ENCODE measurements at places on chromosomes 12 and 14.

DNA sequence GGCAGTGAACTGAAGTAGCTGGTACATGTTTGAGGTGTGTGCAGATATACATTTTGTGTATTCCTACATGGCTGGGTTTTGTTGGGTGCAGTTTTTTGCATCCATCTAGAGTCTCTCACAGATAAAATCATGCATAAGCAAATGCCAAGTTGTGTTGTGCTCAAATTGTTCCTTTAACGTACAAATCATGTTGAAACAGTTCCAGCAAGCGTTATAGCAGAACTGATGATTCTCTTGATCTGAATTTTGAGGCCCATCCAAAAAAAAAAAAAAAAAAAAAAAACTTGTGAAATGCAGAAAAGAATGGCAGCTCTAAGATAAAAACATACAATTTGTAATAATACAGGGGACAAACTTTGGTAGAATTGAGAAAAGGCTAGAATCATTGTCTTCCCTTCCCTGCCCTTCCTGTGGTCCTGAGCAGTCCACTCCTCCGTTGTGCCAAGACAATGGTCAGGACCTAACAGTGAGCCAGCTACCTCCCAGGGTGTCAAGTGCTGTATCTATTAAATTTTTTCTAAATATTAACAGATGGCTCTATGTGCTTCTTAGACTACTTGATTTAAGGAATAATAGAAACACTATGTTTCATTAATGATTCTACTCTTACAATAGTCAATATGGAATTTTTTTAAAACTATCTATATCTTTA lies 122.1 kb downstream of the PLEKHA5 start:
- ATAC-seq = no peak

DNA sequence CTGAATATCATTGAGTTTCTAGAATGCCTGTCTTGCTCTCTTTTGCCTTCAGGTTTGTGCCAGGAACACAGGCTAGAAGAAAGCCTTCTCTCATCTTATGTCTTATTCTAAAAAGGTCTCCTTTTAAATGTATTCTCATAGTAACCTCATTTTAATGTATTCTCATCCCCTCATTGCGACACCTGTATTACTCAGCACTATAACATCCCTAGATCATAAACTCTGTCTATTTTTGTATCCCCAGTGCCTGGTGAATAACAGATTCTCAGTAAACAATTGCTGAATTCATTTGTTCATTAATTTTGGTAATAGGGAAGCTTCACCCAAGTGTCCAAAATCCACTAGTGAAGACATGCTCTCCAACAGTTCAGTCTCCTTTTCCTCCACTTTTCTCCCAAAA lies 8.8 kb upstream of the LRRK2 start:
- no peak for ATAC-seq

DNA sequence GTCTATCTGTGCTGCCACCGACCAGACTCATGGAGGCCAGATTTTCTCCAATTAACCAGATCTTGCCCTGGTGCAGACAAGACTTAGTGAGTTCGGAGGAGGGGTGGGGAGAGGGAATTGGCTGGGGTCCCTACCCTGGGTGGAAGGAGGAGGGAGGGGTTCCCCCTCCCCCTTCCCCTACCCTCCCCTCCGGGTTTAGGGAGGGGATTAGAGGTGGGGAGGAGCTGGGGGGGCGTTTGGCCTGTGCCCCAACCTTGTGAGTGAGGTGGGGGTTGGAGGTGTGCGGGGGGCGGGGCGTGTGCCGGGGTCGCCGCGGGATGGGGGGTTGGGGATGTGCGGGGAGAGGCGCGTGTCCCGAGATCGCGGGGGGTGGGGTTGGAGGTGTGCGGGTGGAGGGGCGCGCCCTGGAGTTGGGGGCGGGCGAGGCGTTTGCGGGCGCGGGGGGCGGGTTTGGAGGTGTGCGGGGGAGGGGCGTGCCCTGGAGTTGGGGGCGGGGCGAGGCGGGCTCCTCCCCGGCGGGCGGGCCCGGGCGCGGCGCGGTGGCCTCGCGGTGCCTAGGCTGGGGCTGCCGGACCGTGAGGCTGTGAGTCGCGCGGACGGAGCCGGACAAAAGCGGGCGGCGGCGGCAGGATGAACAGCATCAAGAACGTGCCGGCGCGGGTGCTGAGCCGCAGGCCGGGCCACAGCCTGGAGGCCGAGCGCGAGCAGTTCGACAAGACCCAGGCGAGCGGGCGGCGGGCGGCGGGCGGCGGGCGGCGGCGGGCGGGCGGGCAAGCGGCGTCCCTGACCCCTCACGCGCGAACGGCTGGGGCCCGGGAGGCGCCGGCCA lies at the start of gene HIP1R:
Gene HIP1R (plus strand): TSS at position 537 of the 829 bp plus-strand sequence. CDS start 94 bp downstream, at position 631.
- peak; percentile 28 for ATAC-seq

- ATAC-seq = no peak
These were observed 20.1 kb downstream of the TGFB3 start for GRCh38 chr14:75961662-75962061.

DNA sequence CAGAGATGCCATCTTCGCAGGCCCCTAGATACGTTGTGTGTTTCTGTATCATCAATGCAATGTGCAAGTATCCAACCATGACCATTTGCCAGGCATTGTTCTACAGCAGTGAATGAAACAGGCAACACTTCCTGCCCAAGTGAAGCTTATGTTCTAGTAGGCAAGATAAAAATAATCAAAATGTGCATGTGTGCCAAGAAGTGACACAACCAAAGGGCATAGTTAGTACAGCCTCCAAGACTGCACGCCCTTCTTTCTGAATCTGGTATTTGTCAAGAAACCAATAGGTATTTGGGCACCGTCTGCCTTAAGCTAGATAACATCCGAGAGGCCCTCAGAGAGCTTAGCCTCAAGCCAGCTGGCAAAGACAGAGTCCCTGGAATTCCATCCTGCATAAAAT lies 152.0 kb downstream of the TMEM132C start:
- no peak for ATAC-seq

GRCh38 chr14:91257328-91258010 lies 13.0 kb upstream of the GPR68 start:
- ATAC-seq = peak; percentile 31

- ATAC-seq = no peak
These were observed 983 bp upstream of the COPS7A start for GRCh38 chr12:6722863-6723262.

GRCh38 chr14:52755607-52756316 lies 25.8 kb downstream of the STYX start:
- ATAC-seq = no peak

DNA sequence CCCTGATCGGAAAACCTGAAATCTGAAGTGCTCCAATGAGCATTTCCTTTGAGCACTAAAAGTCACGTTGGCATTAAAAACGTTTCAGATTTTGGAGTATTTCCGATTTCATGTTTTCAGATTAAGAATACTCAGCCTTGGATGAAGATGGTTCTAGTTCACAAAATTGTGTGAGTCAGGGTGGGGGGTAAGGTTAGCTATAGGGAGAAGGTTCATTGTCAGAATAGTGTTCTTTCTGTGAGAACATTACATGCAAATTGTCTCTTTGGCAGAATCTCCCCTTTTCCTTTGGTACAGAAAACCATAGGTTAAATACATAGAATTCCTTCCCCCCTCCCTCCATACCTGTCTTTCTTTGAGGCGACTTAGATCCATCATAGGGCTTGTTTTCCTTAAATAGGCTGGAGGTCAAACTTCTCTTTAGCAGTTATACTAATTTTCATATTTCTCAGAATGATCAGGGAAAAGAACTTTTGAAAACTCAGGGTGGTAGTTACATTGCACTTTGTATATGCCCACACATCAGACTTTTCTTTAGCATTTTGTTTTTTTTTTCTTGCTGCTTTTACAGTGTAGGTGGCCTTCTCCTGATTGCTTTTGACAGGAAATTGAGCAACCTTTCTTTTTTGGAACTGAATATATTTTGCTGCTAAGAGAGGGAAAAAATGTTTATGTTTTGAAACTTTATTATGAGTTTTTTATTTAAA lies 503.5 kb downstream of the PCNX1 start:
- ATAC-seq = no peak

DNA sequence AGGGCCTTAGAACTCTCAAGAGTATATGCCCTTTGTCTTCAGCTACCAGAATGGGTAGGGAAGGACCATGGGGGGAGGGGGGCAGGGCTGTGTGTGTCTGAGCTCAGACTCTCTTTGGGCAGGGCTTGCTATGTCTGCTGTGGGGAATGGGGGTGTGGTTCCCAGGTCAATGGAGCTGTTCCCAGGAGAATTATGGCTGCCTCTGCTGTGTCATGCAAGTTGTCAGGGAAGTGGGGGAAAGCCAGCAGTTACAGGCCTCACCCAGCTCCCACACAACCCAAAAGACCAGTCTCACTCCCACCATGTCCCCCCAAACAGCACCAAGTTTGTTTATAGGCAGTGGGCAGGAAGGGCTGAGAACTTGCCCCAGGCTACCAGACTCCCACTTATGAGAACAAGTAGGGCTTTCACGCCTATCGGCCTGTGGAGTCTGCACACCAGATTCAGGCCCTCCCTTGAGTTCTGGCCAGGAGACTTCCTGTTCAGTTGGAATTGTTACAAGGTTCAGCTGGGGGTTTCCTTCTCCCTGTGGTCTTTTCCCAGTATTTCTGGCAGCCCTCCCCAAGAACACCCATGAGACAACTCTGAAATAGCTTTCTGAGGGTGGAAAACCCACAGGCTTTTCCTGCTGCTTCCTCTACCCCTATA lies 6.1 kb upstream of the SERPINA11 start:
- ATAC-seq = no peak

GRCh38 chr14:96130854-96131253 lies 73.8 kb upstream of the BDKRB2 start:
- ATAC-seq = no peak

DNA sequence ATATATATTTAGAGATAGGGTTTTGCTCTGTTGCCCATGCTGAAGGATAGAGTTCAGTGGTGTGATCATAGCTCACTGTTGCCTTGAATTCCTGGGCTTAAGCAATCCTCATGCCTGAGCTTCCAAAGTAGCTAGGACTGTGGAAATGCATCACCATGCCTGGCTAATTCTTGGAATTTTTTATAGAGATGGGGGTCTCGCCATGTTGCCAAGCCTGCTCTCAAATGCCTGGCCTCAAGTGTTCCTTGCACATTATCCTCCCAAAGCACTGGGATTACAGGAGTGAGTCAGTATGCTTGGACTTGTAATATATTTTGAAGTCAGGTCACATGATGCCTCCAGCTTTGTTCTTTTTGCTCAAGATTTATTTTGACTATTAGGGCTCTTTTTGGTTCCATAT lies 178.0 kb downstream of the RPAP3 start:
- ATAC-seq = no peak

Measured in motor neuron (in vitro differentiated cells).